ENCODE measurements at places on chromosomes 12 and 14.
A peak's percentile ranks its signal among the peaks of the same experiment; 100 is the strongest.

DNA sequence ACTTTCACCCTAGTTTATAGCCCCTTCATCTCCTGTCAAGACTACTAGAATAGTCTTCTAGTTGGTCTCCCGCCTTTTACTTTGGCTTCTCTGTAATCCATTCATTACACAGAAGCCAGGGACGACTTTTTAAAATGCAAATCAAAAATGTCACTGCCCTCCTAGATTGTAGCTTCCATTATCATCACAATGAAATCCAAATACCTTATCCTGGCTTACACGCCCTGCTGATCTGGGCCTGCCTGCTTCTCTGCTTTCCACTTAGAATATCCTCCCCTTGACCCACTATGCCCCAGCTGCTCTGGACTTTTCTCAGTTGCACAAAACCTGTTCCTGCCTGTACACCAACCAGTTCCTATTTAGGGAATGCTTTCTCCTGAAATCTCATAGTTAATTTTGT, 4.5 kb upstream of the EEA1 start:
- DNase-seq, result no peak

DNA sequence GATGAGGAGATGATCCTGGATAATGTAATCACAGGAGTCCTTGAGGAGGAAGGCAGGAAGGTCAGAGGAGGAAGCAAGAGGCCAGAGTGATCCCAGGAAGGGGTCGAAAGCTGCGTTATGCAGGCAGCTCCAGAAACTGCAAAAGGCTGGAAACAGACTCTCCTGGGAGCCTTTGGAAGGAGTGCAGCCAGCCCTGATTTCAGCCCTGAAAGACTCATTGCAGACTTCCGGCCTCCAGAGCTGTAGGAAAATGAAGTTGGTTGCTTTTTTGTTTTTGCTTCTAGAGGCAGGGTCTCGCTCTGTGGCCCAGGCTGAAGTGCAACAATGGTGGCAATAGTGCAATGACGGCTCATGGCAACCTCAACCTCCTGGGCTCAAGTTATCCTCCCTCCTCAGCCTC, 44.6 kb upstream of the FZD10 start:
- no peak for DNase-seq

GRCh38 chr12:10098791-10099190, at the start of gene CLEC1A:
TSS of gene CLEC1A (minus strand) at chr12:10098985. CDS start at chr12:10098922, 63 bp downstream.
- no peak for DNase-seq

GRCh38 chr14:81400852-81401251, 728 bp upstream of the STON2 start:
- no peak for DNase-seq

GRCh38 chr14:81269979-81270375, 49.2 kb upstream of the GTF2A1 start:
- no peak for DNase-seq

GRCh38 chr12:57046947-57047890, 2.7 kb downstream of the MYO1A start:
- peak; percentile 74 for DNase-seq

DNA sequence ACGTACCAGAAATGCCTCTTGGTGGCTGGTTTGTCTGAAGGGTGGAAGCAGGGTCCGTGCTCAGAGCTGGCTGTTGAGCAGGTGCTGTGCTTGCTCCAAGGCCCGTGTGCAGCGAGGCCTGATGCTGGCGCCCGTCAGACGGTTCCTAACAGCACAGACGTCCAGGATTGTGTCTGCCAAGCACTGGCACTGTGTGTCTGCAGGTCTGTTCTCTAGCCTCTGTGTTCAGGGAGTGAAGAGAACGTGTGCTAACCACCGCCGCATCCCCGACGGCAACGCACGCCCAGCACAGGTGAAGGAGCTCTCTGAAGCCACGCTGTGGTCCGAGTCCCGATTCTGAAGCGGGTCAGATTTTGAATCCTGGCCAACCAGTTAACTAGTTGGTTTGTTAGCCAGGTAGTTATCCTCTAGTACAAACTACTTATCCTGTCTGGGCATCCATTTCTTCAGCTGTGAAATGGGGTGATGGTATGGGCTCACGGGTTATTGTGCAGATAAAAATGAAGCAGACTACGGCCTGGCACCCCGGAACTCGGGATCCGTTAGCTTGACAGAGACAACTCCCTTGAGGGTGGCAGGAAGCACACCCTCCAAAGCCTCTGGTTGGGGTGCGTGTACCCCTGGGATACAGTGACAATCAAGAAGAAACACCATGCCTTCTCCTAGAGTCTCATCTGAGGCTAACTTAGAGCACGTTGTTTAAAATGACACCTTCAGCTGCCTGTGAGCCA, 18.6 kb upstream of the TDRD9 start:
- no peak for DNase-seq

DNA sequence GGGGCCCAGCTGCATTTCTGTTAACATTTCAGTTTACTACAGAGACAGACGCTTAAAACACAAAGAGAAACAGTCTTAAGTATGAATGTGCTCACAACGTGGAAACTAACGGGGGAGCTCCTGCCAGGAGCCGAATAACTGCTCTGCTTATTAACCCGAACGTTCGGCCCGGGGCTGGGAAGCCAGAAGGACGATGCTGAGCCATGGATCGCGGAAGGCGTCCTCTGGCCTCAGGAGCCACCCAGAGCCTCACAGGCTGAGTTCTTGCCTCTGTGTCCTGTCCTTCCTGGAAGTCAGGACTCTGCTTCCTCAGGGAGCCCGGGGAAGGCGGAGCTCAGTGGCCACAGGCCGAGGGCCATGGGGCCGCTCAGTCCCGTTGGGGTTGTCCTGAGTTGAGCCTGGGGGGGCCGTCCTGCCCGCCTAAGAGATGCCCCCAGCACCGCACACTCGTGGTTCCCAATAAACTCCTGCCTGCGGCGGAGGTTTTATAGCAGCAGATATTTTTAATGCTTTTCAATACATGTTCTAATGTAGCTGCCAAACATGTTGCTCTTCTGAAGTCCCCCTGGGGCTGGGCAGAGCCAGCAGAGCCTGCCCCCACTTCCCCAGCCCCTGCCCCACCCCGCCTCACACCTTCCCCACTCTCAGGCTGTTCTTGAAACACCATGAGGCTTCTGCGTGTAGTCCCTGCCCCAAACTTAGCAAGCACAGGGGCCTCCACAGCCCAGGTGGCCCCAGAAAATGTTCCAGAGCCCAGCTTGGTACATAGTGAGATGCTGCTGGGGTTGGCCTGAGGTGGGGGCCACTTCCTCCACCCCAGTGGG, 3.4 kb upstream of the TEX22 start:
- no peak for DNase-seq

GRCh38 chr12:117742721-117743120, 226.1 kb downstream of the KSR2 start:
- no peak for DNase-seq

DNA sequence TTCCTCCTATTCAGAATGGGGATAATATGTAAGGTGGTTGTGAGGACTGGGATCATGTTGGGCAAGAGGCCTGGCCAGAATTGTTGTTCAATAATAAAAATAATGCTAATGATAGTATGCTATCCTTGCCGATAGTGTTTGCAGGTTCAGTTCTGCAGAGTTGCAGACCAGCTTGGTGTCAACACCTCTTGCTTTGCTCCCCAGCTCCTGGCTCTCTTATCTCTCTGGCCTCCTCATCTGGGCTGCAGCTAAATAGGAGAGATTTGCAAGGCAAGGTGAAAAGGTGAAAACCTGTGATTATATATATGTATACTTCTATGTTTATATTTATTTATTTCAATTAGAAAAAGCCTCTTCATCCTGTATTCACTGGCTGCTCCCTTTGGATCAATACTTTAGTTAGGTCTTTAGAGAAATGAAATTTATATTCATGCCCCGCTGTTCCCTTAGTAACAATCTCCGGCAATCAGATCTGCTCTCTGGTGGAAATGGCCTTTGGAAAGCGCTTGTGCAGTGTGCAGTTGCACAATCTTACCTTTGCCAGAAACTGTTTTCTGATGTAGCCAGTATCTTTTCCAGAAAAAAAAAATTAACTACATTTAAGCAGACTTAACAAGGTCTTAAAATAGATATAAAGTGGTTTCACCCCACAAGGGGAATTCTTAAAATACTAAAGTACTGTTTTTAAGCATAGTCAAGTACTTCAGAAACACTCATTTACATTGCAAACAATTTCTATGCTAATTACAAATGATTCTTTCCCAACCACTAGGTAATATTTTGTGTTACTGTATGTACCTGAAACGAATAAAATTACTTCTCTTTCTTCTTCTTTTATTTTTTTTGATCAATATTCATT, 19.1 kb upstream of the ACVR1B start:
- DNase-seq, result no peak

DNA sequence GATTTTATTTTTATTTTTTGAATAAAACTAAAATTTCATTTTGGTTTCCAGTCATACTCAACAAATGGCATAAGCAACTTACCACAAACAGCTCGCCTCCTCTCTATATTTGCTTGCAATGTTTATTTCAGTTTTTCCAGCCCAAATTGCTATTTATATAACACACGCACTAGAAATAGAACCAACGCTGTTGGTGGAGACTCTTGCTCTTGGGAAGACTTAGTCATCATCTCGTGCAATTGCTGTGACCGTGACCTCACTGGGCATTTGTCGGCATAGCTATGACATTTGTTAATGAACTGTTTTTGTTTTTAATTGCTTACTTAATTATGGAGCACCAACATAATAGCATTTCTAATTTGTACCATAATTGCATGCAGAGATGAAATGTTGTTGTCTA, 153.1 kb upstream of the OTX2 start:
- DNase-seq, result no peak

DNA sequence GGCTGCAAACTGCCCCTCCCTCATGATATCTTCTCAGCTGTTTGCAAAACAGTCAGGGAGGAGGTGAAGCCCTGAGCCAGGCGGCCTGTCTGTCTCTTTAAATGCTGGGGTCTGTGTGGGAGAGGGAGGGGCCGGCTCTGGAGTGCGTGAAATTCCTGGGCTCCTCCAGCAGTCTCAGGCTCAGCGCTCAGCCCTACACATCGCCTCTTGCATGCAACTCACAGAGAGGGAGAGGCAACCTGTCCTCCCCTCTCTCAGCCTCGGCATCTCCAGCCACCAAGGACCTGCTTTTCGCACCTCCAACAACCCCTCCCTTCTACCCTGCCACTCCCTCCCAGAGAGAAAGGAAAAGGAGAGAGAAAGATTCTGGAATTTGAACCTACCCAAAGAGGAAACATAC, at the start of gene NRXN3:
Gene NRXN3, plus strand, starts transcription at position 171 of the 400 bp plus-strand sequence. CDS start 72,721 bp downstream, outside the sequence.
- no peak for DNase-seq

DNA sequence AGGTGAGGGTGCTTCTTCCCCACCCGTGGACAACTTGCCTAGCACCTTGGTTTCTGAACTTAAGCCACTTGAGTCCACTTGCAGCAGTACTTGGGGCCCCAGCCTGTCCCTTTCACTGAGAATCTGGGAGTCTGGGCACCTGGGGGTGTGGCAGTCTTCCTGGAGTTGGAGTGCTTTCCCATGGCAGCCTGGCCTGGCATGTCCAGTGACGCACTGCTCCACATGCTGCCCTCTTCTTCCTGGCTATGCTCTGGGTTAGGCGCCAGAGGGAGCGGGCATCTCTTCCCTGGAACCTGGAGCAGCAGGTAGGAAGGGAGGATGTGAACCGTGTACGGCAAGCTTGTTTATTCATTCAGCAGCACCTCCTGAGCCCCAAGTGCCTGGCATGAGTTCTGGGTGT, 76.4 kb downstream of the PAPOLA start:
- no peak for DNase-seq

DNA sequence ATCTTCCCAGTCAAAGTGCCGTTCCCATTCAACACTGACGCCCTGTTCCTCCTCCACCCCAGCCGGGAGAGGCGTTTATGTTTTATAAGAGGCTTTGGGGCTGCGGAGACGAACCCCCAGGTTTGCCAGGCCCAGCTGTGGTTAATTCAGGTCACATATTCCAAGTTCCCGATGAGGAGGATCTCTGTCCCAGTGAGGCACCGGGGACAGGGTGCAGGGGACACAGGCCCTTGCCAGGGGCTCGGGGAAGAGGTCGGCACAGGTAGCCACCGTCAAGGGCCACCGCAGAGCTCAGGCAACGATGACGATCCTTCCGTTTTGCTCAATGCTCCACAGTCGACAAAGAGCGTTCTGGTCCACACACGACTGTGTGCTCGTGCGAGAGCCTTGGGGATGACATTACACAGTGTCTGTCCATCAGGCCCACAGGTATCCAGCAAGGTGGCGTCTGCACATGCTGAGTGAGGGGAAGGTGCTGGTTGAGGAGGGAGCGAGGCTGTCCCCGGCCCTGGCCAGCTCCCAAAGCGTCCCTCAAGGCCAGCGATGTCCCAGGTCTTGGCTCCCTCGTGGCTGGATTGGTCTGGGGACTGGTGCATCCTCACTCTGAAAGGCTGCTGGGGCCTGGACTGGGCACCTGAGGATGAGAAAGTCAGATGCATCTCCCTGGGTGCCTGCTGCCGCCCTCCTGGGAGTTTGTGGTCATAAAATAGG, 189.2 kb upstream of the C14orf180 start:
- no peak for DNase-seq

DNA sequence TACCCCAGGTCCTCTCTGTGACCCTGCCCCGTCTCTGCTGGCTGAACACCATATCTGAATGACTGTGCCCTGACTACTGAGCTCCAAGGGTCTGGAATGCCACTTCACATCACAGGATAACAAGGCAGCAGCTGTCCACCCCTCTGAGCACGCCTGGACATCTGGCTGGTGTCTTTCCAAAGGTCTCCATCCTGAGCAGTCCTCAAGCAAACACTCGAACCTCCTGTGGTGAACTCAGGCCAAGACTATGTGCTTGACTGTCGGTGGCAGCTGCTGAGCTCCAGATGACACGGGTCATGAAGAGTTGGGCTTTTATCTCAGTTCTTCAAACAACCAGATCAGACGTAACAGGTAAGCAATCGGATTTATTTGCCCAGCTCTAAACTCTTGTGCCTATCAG, 117.2 kb upstream of the BCL2L14 start:
- DNase-seq, result no peak

DNA sequence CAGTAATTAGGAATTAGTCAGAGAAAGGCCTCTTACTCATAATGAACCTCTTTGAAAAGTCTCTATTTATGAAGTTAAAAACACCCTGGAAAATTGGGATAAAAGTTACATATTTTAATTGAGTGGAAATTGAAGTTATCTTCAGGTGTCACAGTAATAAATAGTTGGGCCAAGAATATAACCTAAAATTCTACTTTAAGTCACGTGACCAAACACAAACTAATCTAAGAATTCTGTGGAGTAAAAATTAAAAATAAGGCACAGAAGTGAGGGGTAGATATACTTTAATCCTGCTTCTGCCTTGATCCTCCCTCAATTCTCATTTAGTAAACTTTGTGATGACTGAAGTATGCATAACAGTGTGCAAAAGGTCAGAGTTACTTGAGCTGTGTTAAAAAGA, 226.4 kb downstream of the NAV3 start:
- no peak for DNase-seq

DNA sequence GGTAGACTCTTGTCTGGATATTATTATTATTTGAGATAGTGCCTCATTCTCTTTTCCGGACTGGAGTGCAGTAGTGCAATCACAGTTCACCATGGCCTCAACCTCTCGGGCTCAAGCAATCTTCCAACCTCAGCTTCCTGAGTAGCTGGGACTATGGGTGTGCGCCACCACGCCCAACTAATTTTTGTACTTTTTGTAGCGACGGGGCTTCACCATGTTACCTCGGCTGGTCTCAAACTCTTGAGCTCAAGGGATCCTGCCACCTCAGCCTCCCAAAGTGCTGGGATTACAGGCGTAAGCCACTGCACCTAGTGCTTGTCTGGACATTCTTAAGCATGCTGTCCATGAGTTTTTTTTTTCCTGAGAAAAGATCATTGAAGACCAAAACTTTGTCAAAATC, 498.9 kb upstream of the RGS6 start:
- DNase-seq, result no peak
